ENCODE measurements at places on chromosomes 13 and 19.

DNA sequence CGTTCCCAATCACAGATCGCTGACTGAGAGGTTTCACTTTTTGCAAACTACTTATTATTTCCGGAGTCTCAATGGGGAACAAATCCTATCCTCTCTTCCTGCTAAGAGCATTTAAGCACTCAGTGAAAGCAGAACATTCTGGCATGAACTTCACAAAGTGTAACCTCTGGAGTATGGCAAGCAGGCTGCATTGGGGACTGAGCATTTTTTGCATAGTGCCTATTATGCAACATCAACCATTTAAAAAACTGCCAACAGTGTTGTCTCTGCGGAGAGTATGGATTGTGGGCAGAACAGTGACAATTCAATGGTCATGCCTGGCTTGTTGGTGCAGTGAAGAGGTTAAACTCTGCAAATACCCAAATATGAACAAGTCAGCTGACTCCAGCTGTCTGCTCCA is 484.6 kb downstream of the OLFM4 start:
- DNase-seq: no peak

GRCh38 chr19:12801466-12802266 is at the start of the genes PRDX2 and THSD8:
Gene PRDX2 (minus strand): TSS chr19:12801800. CDS start chr19:12801261, 539 bp downstream.
Gene THSD8 (plus strand): TSS chr19:12802069. CDS start chr19:12802072, 3 bp downstream.
- no peak for DNase-seq

DNA sequence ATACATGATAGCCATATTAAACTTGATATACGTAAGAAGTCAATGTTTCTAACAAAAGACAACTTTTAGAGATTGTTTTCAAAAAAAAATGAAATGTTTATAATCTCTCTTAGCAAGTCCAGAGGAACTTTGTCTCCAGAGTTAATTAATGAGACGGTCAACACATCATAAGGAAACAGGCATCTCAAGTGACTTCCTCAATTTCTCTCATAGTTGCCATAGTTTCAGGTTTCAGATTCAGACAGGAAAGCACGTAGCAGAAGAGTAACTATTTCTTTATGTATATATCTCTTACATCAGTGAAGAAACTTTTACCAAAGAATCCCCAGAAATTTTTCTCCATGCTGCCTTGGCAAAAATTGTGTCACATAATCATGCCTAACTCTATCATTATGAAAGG is 159.6 kb upstream of the ATXN8OS start:
- no peak for DNase-seq

GRCh38 chr19:14528419-14529253 is 758 bp upstream of the TECR start:
- no peak for DNase-seq

DNA sequence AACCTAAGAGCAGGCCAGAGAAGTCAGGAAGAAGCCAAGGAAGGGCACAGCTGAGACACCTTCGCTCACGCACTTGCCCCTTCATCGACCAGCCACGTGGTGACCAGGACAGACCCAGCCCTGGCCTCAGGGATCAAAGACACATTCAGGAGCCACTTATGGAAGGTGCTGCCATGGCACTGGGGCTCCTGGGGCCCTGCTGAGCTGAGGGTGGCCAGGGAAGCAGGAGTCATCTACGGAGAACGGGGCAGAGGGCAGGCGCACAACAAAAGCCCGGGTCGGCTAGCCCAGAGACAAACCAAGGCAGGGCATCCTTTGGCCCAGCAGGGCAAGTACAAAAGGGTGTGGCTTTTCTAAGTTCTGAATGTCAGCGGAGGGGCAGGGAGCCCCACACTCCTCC is 2.3 kb downstream of the PLPP2 start:
- no peak for DNase-seq

DNA sequence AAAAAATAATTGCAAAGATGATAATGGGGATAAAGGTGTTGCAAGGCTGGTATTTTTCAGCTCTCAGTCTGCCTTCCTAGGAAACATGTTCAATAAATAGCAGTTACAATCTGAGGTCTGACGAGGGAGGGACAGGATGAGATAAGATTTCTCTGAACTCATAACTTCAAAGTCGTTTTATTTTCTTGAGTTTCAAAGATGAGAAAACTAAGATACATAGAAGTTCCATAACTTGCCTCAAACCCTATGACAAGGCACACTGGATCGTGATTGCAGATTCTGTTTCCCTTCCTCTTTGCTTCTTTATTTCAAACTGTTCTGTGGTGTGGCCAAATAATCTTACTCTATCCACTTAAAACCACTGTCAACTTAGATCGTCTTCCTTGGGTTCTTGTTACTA is 327.2 kb downstream of the GPC5 start:
- no peak for DNase-seq

DNA sequence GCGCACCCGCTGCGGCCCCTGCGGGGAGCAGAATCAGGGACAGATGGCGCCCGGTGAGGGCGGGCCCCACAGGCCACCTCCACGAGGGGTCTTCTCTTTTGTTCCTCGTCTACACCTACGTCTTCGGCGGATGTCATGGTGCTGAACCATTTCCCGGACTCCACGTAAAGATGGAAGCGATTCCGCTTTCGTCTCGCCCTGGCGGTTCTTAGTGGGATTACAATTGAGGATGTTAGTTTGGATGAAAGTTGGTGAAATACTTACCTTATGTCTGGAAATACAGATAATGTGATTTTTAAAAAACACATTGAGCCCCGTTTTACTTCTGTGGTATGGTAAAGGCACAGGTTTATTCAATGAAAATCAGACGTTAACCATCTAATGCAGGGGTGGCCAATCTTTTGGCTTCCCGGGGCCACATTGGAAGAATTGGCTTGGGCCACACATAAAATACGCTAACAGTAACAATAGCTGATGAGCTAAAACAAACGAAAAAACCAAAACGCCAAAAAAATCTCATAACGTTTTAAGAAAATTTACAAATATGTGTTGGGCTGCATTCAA is 1.4 kb upstream of the ZMYM5 start:
- no peak for DNase-seq

DNA sequence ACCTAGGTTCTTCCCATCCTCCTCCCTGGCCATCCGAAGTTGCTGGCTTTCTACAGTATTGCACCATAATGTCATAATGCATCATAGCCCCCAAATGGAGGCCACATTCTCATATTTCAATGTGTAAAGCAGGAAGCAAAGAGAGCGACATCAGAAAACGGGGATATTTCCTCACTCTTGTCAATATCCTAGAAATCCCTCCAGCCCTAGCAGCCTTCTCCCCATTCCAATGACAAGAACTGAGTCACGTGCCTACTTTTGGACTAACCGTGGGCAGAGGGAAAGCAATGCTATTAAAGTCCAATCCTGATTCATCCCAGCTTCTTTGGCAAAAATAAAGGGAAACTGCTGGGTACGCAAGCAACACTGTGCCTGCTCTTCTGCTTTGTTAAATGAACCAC is 4.3 kb upstream of the RAP2A start:
- DNase-seq: no peak

- no peak for DNase-seq
Observed at GRCh38 chr13:30763786-30764413, 28.6 kb downstream of the ALOX5AP start.

GRCh38 chr13:38385153-38385891 is 35.7 kb downstream of the UFM1 start:
- no peak for DNase-seq

GRCh38 chr13:98525456-98526181 is 51.3 kb downstream of the STK24 start:
- no peak for DNase-seq

DNA sequence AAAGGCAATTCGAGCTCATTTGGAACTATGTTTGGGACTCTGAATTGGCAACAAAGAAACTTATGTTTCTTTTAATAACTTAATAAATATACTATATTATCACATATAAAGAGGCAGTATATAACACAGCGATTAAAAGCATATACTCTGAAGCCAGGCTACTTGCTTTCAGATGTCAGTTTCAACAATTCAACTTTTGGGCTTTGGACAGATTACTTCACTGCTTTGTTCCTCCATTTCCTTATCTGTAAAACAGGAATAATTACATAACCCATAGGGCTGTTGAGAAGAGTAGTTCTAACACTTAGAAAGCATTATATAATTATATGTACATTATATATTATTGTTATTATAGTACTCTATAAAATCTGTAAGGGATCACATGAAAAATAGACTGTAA is 107.2 kb downstream of the EDNRB start:
- no peak for DNase-seq

GRCh38 chr13:44812818-44813217 is 176.5 kb downstream of the NUFIP1 start:
- DNase-seq: no peak

DNA sequence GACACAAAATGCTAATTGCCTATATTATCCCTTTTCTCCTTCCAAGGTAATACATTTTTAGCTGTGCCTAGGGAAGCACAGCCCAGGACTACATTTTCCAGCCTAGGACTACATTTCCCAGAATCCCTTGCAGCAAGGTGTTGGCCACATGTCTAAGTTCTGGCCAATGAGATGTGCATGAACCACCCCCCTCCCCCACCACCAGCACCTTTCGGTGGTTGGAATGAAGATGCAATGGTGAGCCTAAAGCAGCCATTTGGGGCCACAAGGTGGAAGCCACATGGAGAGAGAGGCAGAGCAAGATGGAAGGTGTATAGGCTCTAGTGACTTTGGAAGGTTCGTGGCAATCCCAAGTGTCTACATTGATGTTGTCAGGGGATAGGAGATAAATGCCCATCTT is 16.2 kb downstream of the UNC13A start:
- no peak for DNase-seq

DNA sequence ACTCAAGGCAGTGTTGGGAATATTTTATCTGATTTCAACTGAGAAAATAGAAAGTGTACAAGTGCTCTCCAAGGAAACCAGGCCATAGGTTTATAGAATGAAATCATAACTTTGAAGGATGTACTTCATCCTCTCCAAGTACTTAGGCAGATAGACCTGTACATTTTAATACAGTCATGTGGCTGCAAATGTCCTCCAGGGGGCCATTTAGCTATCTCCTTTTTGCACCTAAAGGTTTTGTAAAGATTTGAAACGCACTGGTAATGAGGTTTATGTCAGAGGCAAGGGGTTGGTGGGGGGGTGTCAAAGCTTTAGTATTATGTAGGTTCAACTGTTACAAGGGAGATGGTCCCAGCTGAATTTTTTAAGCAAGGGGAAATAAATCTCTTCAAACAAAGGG is 364.4 kb downstream of the DCT start:
- no peak for DNase-seq

DNA sequence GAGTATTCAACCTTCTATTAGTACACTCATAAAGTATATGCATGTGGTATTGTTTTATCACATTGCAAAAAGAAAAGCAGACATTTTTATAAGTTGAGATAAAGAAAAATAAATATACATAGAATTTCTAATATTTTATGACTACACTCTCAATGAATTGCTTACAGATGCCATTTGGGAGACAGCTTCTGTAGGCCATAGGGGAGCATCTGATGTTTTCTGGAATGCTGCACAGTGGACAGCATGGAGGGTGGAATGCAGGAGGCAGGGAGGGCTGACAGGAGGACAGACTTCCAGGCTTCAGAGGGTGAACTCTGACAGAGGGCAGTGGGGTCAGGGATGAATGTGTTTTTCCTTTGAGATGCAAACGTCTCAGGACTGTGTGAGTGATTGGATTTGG is 45.8 kb downstream of the MIPEP start:
- no peak for DNase-seq

DNA sequence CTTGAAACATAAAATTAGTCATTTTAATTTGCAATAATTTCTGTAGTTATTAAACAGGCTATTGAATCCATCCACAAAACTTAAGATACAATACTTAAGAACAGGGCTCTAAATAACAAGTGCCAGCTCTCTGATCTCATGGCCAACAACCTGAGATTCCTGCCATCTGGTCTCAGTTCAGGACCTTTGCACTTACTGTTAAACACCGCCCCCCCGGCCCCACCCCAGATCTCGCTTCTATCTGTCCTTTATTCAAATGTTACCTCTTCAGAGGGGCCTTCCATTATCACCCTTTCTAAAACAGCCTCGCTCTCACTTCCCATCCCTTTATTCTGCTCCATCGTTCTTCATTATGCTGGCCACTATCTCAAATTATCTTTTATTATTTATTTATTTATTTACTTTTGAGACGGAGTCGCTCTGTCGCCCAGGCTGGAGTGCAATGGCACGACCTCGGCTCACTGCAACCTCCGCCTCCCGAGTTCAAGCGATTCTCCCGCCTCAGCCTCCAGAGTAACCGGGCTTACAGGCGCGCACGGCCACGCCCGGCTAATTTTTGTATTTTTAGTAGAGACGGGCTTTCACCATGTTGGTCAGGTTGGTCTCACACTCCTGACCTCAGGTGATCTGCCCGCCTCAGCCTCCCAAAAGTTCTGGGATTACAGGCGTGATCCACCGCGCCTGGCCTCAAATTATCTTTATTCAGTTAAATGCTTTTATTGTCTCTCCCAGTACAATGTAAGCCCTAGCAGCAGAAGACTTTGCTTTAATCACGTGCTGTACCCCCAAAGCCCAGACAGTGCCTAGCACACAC is 838 bp upstream of the SNRNP70 start:
- no peak for DNase-seq

DNA sequence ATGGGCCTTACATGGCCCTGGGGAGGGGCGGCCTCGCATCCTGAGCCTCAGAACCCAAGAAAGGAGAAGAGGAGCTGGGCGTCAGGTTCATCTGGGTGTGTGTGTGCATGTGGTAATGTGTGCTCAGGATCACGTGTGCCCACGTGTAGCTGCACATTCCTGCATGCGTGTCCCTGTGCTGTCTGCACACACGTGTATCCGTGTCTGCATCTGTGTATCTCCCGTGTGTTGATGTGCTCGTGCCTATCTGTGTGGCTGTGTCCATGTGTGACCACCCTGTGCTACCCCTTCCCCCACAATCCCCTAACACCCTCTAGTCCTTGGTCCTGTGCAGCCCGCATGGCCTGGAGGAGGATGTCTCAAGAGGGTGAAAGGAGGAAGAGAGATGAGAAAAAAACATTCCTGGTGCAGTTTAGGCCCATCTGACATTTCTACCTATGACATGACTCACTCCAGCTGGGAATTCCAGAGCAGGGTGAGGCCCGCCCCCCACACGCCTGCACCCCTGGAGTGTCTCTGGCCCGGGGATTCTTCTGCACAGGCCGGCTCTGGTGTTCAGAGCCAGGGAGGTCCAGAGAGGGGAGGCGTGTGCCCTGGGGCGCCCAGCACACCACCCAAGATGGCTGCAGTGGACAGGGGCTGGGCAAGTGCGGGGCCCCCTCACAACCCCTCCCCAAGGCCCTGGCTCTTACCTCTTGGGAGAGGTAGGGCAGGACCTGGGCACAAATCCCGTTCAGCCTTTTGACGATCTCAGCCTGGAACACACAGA is 7.1 kb downstream of the TLE5 start:
- no peak for DNase-seq

Measured in cortex of kidney (tissue), 1 donor.